ENCODE measurements at places on chromosomes 6 and 20. TPM values are rescaled to one million over a fixed set of nuclear protein-coding genes. Genes with fewer than 3 reads are reported as not detected.

Gene KIF13A
- not detected for total RNA-seq

Gene VSTM2L
- total RNA-seq = 0.21 TPM

DNA sequence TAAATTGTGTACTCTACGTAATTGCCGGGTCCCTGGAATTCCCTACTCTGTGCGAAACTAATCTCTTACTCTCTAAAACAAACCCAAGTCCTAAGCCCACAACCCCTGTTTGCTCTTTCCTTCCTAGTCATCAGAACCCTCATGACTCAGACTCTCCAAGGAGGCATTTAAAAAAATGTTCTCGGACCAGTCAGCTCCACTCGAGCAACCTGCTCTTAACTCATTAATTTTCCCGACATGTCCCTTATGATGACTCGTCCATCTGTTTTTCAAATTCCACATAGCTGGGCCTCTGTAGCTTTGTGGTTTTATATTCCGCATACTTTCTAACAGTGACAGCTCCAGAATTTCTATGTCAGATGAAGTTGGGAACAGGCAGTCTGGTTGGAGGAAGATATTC is 2.6 kb upstream of the MUC22 start:
- DNase-seq = no peak

GRCh38 chr6:118263921-118264486 is 284.1 kb upstream of the PLN start:
- no peak for DNase-seq

Gene DAAM2
- total RNA-seq = not detected

DNA sequence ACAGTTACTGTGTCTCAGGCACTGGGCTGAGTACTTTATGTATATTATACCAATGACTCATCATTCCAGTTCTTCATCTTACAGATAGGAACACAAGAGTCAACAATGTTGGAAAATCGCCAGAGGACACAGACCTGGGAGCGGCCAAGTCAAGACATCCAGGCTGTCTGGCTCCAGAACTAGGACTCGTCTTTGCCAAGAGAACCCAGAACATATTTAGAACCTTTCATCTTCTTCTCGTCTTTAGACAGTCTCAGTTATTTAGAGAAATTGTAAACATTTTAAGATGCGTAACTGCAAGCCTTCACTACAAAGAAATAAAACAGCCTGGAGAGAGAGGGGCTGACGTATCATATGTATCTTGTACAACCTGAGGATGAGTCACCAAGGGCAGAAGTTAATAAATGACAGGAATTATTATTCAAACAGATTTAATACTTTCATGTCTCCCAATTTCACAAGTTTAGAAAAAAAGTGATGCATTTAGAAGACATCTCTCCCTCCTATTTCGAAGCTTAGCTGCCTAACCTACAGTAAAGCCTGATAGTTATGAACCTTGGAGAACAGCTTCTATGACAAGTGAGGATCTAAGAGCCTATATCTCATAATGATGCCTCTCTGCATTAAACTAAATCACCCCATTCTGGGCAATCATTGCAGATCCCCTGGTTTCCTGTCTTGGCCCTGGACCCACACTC is 43.4 kb downstream of the SLC22A3 start:
- no peak for DNase-seq

GRCh38 chr6:30396833-30397479 is 52.0 kb downstream of the RPP21 start:
- DNase-seq = peak; percentile 88

DNA sequence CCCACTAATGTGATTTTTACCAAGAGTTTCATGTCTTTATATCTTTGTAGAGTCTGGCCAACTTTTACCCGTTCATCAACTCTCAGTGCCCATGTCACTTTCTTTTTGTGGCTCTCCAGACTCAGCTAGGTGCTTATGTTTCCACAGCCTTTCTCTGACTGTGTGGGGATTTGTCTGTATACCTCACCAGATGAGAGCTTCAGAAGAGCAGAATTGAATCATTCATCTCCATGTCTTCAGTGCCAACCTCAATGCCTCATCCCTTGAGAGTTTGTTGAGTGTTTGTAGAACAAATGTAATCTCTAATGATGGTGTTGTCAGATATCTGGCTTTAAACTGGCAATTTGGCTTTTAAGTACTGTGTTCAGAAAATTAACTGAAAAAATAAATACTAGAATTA is 16.8 kb upstream of the CCN2 start:
- no peak for DNase-seq

- no peak for DNase-seq
Observed at GRCh38 chr20:6471110-6471647, 296.3 kb upstream of the BMP2 start.

DNA sequence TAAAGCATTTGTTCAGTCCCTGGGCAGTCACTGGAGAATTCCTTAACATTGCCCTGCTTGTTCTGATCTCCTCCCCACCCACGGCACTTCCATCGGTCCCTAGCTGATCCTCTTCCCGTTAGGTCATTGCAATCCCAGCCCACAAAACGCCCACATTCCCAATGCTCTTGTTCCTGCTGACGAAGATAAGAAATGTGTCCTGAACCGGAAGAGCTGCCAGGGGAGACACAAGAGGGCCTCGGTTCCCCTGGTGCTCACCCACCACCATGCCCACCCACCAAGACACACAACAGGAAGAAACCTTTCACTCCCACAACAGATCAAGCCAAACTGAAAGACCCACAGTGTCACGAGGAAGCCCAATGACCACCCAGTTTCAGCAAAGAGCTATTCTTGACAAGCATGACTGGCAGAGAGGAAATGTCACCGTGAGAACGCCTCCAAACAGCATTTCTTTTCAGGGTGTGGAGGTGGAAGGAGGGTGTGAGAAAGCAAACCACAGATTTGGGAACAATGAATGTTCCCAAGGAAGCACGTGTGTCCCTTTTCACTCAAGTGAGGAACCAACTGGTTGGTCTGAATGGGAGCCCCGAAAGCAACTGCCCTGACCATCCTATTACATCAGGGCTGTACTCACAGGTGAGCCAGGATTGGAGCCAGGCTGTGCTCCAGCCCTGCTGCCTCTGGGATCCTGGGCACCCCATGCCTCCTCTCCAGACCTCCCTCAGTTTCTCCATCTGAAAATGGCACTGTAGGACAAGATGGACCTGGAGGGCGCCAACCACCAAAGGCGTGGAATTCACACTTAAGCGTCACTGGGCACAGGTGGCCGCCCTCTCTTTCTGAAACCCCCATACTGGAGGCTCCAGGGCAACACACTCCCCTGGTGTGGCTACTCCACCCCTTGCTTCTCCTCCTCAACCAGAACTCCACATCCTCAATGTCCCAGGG is 97.5 kb downstream of the ZMYND8 start:
- no peak for DNase-seq

Gene SLC22A16
- not detected for total RNA-seq

DNA sequence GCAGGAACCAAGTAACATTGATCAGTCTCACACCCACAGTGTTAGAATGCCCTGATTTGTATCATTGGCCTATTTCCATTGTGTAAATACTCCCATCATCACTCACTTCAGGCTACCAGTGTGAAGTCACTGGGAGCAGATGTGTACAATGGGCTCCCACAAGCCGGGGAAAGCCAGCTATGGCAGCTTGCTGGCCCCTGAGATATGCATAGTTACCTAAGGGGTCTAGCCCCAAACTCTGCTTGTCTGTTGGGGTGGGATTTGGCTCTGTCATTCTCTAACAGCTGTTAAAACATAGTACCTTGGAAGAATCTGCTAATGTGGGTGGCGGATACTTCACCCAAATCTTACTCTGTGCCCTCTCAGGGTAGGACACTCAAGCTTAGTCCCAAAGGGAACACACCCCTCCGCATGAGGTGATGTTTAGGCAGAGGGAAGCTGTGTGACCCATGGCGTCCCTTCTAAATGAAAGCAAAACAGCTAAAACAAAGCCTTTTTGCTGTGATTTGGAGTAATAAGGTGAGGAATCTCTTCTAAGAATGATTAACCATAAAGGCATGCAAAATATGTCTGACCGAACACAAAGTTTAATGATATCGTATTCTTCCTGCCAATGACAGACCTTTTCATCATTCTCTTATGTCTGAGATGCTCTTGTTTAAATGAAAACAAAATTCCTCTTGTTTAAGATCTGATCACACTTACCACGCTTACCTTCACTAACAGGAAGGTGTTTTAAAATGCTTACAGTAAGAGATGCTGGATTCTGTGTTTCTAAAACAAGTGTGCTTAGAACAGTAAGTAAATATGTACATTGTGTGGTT is 45.9 kb upstream of the PXDC1 start:
- DNase-seq = no peak

GRCh38 chr20:40640667-40641066 is 48.4 kb downstream of the MAFB start:
- DNase-seq = no peak

GRCh38 chr6:26501482-26501986 is 1.4 kb downstream of the BTN1A1 start:
- DNase-seq = peak; percentile 36

DNA sequence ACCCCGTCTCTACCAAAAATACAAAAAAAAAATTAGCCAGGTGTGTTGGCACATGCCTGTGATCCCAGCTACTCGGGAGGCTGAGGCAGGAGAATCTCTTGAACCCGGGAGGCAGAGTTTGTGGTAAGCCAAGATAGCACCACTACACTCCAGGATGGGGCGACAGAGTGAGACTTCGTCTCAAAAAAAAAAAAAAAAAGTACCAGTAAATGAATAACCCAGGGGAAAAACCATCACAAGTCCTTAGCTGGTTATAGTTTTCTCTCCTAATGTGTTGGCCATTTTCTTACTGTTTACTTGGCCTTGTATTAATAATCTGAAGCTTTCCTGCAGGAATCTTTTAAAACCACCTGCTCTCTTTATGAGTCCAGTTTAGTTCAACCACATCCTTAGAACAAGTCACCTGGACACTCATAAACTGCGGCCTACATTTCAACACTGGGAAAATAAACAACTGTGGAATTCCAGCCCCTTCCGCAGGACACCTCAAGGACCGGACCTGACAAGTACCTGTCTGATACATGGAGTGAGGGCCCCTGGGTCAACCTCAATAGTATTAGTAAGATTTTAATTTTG is 102.6 kb downstream of the ATP9A start:
- no peak for DNase-seq

DNA sequence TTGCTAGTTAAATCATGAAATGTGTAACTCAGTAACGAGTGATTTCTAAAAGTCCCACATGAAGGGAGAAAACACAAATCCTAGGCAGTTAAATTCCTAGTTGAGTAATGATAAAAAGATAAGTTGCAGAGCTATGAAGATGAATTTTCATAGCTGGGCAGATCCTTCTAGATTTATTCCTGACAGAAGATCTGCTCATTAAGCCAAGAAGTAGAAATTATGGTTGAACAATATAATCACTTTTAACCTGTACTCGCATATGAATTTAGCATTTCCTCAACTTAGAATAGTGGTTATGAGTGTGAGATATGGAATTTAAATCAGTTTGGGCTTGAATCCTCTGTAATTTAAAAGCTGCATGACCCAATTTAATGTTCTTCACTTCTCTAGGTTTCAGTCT is 359.2 kb upstream of the HSF2 start:
- DNase-seq = no peak

Gene CLVS2
- total RNA-seq = not detected

Gene PPIL6
- 0.16 TPM for total RNA-seq

DNA sequence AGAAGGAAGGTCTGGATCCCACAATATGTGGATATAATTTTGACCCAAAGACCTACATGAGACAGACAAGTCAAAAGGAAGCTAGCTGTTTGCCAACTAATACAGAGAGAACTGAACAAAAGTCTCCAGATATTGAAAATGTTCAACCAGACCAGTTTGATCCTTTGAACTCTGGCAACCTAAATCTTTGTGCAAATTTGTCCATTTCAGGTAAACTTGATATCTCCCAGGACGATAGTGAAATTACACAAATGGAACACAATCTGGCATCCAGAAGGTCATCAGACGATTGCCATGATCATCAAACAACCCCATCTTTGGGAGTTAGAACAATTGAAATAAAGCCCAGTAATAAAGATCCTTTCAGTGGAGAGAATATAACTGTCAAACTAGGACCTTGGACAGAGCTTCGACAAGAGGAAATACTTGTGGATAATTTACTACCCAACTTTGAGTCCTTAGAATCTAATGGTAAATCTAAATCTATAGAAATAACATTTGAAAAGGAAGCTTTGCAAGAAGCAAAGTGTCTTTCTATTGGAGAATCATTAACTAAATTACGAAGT is 41.9 kb upstream of the SDHAF4 start:
- no peak for DNase-seq

DNA sequence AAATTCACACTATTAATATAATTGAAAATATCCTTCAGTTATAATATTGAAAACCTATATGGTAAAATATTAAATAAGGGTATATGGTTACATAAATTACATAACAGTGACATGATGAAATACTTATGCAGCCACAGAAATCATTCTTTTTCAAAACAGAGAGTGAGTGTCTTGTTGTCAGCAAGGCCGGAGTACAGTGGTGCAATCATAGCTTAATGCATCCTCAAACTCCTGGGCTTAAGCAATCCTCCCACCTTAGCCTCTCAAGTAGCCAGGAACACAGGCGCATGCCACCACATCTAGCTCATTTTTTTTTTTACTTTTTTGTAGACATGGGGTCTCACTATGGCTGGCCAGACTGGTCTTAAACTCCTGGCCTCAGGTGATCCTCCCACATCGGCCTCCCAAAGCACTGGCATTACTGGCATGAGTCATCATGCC is 40.4 kb downstream of the FAM8A1 start:
- DNase-seq = no peak

Gene C20orf96
- 6.8 TPM for total RNA-seq

GRCh38 chr6:4756247-4756646 is 20.0 kb upstream of the CDYL start:
- DNase-seq = no peak

Gene OR2H2
- total RNA-seq = not detected

- DNase-seq = no peak
Observed at GRCh38 chr20:40680161-40680959, 8.7 kb downstream of the MAFB start.

Gene ADGB
- total RNA-seq = not detected

- no peak for DNase-seq
Observed at GRCh38 chr6:51618563-51618962, 468.9 kb downstream of the PKHD1 start.

- DNase-seq = no peak
Observed at GRCh38 chr6:75546381-75546780, 52.8 kb upstream of the FILIP1 start.

DNA sequence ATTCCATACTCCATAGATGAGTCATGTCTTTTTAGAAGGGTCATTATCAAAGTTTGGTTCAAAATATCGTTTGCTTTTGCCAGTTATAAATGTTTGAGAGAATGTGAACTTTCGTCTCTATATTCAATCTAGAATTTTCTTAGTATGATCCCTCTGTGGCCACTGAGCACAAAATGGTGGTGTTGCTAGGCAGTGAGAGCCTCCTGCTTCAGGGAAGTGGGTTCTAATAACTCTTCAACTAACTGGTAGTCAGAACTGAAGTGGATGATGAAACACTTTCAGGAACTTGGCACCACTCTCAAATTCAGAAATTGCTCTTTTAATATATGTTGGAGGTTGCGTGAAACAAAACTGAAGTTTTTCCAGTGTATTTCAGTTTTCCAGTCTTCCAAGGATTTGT is 125.0 kb upstream of the DOK5 start:
- DNase-seq = no peak

Gene ABHD16B
- total RNA-seq = not detected

GRCh38 chr6:12767016-12767415 is 50.4 kb downstream of the PHACTR1 start:
- no peak for DNase-seq
